ENCODE measurements at places on chromosomes 3 and 15.

DNA sequence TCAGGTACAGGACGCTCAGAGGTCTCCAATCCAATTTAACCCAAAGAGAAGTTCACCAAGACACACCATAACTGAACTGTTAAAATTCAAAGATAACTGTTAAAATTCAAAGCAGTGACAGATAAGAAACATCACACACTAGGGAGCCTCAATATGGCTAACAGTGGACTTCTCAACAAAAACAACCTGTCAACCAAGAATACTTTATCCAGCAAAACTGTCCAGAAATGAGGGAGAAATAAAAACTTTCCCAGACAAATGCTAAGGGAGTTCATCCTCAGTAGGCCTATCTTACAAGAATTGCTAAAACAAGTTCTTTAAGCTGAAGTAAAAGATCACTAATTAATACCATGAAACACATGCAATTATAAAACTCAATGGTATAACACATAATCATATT is 36.3 kb upstream of the MYLK start:
- no peak for DNase-seq

DNA sequence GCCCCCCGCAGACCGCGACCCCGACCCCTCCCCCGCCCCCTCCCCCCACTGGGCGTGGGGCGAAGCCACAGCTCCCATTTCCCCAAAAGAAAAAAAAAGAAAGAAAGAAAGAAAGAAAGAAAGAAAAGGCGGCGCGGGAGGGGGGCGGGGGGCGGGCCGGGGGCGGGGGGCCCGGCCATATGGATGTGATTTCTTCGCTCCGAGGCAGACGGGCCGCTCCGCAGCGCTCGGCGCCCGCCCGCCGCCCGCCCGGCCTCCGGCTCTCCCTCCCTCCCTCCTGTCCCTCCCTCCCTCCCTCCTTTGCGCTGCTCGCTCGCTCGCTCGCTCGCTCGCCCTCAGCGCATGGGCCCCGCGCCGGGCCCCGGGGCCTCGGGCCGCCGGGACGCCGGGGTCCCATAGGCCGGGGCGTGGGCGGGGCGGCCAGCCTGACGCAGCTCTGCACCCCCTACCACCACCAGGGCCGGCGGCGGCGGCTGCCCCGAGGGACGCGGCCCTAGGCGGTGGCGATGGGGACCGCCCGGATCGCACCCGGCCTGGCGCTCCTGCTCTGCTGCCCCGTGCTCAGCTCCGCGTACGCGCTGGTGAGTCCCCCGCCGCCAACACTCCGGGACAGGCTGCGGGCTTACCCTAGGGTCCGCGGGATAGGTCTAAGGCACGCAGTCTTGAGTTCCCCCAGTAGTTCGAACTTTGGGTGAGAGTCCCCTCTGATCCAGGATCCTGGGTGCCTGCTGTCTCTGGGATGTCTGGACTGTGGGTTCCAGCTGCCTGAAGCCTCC is 5.7 kb downstream of the PTH1R start:
- no peak for DNase-seq

GRCh38 chr3:192812743-192813383 is 85.5 kb upstream of the FGF12 start:
- DNase-seq, result no peak

DNA sequence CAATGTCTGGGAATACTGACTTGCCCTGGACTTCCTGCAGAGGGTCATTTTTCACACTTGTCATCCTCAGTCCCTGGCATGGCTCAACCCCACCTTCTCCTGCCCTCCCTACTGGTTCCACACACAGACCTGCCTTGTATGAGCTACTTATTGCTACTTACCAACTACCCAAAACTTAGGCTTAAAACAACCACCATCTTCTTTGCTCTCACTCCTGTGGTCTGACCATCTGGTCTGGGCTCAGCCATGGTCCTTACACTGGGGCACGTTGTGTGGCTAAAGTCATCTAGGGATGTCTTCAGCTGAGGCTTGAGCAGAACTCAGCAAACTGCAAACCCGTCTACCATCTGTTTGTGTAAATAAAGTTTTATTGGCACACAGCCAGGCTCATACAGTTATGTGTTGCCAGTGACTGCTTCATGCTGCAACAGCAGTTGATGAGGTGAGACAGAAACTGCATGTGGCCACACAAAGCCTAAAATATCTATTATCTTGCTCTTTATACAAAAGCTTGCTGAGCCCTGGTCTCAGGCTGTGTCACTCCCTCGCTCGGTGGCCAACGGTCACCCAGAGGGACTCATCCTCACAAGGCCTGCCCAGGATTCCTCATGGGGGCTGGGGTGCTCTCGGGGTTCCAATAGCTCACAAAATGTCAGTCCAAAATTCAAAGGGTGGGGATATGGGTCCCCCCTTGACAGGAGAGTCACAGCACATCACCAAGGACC is 43.5 kb downstream of the KLF15 start:
- DNase-seq, result no peak

DNA sequence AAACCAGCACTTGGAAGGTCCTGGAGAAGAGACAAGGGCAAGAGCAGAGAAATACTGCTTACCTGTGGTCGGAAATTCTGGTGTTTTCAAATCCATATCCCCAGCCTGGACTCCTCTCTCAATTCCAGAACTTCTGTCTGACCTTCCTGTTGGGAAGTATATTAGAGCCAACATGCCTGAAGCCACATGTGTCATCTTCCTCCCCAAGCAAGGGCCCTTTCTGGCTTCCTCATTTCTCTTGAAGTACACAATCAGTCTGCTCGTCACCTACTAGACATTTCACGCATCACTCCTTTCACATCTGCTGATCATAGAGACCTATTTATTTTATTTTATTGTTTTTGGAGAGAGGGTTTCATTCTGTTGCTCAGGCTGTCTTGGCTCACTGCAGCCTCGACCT is 8.4 kb downstream of the PARP14 start:
- DNase-seq, result no peak

DNA sequence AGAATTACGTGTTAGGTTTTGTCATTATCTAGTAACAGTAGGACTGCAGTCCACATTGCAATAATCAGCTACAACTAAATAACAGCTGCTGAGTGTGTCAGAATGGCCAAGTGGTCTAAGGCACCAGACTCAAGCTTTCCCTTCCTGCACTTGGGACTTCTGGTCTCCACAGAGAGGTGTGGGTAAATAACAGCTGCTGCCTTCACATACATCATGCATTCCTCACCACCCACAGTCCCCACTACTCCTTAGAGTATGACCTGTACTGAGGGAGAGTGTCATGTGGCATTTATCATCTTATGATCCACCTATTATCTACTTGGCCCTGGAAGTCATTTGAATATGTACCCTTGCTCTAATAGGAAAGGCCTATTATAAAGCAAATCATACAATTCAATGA is 22.2 kb upstream of the ZMAT3 start:
- DNase-seq, result no peak

GRCh38 chr15:101497017-101497416 is 7.5 kb upstream of the PCSK6 start:
- no peak for DNase-seq

- no peak for DNase-seq
These were observed 4.6 kb downstream of the DPP8 start for GRCh38 chr15:65512807-65513416.

DNA sequence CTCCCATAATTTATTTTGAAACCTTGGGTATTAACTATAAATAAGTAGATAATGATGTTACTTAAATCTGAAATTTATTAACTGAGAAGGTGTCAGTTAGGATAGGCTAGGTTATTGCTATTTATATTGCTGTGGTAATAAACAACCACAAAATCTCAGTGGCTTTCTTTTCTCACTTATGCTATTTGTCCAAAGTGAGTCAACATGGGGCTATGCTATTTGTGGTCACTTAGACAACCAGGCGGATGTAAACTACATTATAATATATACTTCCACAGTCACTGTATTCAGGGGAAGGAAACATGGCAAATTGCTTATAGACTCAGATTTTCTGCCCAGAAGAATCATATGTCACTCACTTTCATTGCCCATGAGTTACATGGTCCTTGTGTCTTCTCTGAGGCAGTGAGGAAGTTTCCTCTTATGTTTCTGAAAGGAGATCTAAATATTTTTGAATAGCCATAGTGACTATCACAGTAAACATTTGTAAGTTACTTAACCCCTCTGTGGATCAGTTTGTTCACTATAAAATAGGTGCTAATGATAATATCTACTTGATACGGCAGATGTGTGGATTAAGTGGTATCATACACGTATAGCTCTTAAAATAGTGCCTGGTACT is 19.8 kb downstream of the HMG20A start:
- DNase-seq, result no peak

DNA sequence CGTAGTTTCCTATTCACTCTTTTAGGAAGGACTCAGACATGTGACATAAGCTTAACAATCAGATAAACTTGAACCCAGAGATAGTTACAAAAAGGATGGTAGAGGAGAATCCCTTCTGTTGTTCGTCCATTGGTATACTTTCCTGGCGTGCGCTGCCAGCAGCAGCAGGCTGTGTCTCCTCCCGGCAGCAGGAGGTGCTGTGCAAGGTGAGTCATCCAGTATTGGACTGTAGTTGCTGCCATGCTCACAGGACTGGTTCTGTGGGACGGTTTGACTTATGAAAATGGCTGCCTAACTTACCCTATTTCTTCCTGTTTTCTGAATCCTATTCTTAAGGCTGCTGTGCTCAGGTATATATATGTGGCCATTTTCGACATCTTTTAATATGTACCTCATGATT is 253.4 kb upstream of the LRRC3B start:
- no peak for DNase-seq

DNA sequence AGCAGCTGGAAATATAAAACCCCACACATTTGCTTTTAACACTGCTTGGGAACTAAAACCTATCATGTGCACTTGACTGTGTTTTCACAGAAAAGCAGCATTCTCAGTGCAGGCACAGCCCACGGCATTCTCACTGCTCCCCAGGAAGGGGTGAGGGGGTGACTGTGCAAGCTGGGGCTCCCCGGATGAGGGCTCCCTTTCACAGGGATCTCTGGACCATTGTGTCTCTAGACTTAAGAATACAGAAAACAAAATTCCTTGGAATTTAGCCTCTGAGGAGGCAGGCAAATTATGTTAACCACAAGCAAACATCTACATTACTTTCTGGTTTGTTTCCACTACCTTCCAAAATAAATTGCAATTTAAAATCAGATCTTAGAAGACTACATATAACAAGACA is 100.3 kb downstream of the FSIP1 start:
- DNase-seq, result no peak

DNA sequence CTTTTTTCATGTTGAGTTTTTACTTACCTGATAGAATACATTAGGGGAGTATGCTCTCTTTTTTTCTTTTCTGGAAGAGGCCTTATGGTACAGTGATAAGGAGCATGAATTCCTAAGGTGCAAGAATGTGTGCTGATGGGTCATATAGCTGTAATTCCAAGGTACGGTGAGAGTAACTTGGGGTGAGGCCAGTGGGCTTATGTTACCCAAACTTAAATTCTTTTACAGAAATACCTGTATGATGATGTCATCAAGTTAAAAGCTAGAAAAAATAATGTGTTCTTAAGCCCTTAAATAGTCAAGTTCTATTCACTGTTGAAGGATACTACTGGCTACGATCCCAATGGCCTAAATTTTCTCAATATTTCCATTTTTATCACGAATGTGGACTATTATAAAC is 111.2 kb downstream of the GMPS start:
- DNase-seq, result no peak

DNA sequence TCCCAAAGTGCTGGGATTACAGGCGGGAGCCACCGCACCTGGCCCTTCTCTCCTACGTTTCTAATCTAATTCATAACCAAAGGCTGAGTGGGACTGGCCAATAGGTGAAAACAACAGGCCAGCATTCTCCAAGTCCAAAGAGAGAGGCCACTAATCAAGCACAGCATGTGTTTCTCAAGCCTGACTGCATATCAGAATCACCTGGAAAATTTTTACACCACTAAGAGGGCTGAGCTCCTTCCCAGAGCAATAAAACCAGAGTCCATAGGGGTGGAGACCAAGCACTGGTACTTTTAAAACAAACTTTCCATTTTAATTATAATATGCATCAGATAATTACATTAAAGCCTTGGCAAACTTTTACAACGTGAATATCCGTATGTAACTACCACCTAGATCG is 254.4 kb downstream of the OPA1 start:
- DNase-seq, result no peak

DNA sequence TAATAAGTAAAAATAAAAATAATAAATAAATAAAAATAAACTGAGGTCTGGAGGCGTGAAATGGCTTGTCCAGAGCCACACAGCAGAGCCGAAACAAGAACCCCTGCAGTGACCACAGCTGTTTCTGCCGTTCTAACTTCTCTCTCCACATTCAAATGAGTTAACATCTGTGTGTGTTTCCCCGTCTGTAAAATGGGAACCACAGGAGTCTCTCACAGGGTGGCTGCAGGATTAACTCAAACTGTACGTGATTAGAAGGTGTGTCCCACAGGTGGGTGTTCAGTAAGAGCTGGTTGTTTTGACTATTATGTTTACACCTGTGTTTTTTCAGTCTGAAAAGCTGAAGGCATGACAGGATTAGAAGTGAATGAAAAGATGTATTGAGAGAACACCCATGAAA is 27.0 kb upstream of the MUC4 start:
- DNase-seq, result no peak

DNA sequence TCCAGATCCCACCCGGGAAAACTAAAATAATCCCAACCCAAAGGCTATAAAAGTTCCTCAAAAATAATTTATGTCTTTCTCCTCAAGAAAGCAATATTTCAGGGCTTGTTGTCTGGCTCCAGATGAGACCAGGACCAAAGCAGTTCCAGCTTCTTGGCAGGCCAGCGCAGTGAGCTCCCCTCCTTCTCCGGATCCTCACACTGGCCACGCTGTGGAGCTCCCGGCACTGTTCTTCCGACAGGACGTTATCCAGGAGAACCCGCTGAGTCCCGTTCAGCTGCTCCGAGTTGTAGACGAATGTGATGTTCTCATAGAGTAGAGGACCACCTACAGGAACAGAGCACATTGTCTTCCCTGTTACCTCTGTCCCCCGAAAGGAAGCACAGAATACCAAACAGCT is 146.3 kb downstream of the P3H2 start:
- no peak for DNase-seq

DNA sequence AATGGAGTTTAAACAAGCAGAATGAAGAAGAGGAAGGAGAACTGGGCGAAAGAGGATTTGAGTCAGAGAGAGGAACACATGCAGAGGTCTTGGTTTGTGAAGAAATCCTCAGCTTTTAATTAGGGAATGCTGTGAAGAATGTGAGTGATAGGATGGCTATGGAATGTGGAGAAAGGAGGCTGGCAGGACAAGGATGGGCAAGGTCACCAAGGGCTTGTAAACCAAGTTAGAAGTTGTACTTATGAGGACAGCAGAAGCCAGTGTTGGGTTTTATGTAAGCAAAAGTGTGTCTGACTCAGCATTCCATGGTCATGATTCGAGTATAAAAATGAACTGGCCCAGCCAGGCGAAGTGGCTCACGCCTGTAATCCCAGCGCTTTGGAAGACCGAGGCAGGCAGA is 60.0 kb upstream of the IL12A start:
- DNase-seq, result no peak

Measured in stimulated activated naive CD4-positive, alpha-beta T cell (primary cell).